Left ventricle myocardium inferior (tissue), 1 donor: ENCODE measurements at places on chromosomes 7 and 10. TPM values are rescaled to one million over a fixed set of nuclear protein-coding genes. Genes with fewer than 3 reads are reported as not detected.

Gene MBL2
- not detected for total RNA-seq

Gene FAM25C
- total RNA-seq: not detected

GRCh38 chr10:1123198-1123597 is 67.0 kb downstream of the WDR37 start:
- no peak for DNase-seq
- H3K27ac ChIP-seq: no peak overlapping the region
- H3K36me3 ChIP-seq: peaks cover 92% of the 10 kb centered on the region

- no peaks in the 10 kb centered on the region for H3K36me3 ChIP-seq
- peaks cover 24% of the 10 kb centered on the region for H3K4me1 ChIP-seq
- H3K27ac ChIP-seq: peak overlapping the region; percentile 8
- H3K4me3 ChIP-seq: no peak overlapping the region
- no peak for DNase-seq
These were observed 19.2 kb upstream of the MET start for GRCh38 chr7:116652793-116653192.

DNA sequence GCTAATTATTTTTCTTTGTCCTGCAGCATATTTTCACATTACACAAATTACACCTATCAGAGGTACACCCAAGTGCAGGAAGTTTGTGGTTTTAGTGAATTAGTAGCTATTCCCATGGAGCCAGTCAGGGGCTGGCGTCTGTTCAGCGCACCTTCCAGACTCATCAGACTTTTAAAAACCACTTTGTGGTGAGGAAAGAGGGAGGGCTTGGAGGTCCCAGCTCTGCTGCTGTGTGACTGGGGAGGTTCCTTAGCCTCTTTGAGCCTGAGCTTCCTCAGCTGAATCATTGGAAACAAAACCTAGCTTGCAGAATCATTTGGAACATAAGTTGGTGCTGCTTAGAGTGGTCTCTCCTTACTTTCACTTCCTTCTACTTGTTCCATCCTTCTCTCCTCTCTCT is 175.4 kb downstream of the SORCS3 start:
- no peak for DNase-seq
- no peaks in the 10 kb centered on the region for H3K36me3 ChIP-seq
- H3K4me1 ChIP-seq: no peaks in the 10 kb centered on the region
- H3K4me3 ChIP-seq: no peak overlapping the region
- H3K27me3 ChIP-seq: no peaks in the 10 kb centered on the region

Gene NRAP
- total RNA-seq: 1,025 TPM

GRCh38 chr10:59387951-59388670 is 25.8 kb upstream of the FAM13C start:
- peaks cover 10% of the 10 kb centered on the region for H3K4me1 ChIP-seq
- DNase-seq: no peak
- H3K4me3 ChIP-seq: no peak overlapping the region
- H3K27ac ChIP-seq: peak overlapping the region; percentile 50
- H3K27me3 ChIP-seq: no peaks in the 10 kb centered on the region

DNA sequence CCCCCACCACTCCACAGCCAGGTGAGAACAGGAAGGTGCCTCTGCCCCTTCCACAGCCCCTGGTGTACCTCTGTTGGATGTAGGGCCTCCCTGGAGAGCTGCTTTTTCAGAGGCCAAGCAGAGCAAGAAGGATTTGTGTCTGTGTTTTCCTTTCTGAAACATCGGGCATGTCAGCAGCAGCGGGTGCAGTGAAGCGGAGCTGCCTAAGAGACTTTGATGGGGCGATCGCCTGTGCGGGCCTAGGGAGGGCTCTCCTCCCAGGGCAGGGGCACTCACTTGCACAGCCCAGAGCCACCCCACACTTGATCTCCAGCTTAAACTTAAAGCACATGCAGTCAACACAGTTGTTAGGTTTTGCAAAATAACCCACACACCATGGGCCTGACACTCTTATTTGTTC is 324.7 kb downstream of the ACTR3B start:
- no peak overlapping the region for H3K27ac ChIP-seq
- no peaks in the 10 kb centered on the region for H3K4me1 ChIP-seq
- peaks cover 10% of the 10 kb centered on the region for H3K27me3 ChIP-seq
- DNase-seq: no peak

DNA sequence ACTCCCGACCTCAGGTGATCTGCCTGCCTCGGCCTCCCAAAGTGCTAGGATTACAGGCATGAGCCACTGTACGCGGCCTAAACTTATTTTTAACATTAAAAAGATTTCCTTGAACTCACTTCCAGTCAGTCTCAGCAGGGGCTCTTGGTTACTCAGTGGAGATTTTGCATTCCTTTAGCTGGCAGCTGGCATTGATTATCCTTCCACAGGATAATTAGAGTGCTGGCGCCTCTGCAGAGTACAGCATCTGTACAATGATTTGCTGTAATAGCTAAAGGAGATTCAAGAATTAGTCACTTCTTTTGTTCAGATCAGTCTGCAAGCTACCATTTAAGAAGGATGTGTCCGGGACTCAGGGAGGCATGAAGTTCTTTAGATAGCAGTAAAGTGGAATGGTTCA is 125.0 kb upstream of the NPY start:
- no peak overlapping the region for H3K27ac ChIP-seq
- no peaks in the 10 kb centered on the region for H3K4me1 ChIP-seq
- no peak overlapping the region for H3K4me3 ChIP-seq
- no peak for DNase-seq
- peaks cover 7% of the 10 kb centered on the region for H3K27me3 ChIP-seq

DNA sequence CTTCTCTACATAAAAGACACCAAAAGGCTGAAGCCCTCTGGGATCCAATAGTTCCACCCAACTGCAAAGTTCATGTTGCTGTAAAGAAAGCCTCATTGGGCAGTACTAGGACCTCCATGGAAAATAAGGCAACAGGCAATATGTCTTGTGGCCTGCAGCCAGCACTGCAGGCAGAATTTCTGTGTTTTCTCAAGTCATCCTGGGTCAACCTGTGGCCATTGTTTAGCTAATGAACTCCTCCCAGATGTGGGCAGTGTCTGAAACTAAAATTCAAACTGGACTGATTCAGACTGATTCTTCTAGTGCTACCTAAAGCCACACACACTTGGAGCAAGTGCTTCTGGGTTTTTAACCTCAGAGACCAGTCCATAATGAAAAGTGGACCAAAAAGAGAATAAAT is 141.5 kb downstream of the PPP1R17 start:
- no peak overlapping the region for H3K4me3 ChIP-seq
- no peaks in the 10 kb centered on the region for H3K27me3 ChIP-seq
- no peak for DNase-seq
- no peak overlapping the region for H3K27ac ChIP-seq
- peaks cover 16% of the 10 kb centered on the region for H3K4me1 ChIP-seq

DNA sequence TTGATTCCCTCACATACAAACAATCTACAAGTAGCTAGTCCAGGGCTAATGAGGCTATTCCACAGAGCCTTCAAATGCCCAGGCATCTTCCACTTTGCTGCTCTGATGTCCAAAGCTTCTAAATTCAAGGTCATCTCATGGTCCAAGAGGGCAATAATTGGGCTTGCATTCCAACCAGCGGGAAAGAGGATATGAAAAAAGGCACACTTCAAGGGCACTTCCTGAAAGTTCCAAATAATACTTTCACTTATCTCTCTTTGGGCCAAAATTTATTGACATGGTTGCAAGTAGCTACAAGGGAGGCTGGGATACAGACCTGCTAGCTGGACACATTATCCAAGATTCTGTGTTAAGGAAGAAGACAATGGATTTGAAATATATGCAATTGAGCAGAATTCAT is 25.2 kb upstream of the APBB1IP start:
- peaks cover 9% of the 10 kb centered on the region for H3K27me3 ChIP-seq
- DNase-seq: no peak
- no peaks in the 10 kb centered on the region for H3K4me1 ChIP-seq
- H3K27ac ChIP-seq: no peak overlapping the region

GRCh38 chr10:69579464-69580060 is 6.3 kb upstream of the NEUROG3 start:
- no peak for DNase-seq
- no peaks in the 10 kb centered on the region for H3K36me3 ChIP-seq
- H3K4me3 ChIP-seq: no peak overlapping the region
- H3K27ac ChIP-seq: no peak overlapping the region
- H3K27me3 ChIP-seq: peaks cover 79% of the 10 kb centered on the region

DNA sequence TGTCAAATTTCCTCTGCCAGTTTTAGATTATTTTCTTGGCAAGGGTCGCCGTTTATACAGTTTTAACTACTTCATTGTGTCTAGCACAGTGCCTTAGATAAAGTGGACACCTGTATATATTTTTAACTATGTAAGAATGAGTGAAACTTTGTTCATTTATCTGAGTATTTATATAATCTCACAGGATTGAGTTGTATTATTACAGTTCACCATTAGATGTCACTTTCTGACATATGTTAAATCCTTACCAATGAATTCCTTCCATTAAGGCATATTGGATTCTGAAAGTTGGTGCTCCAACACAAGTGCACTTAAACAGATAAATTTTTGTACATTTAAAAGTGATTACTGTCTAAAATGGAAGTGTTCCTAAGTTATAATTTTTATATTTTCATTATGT is 43.0 kb downstream of the ZMYND11 start:
- H3K36me3 ChIP-seq: peaks cover 22% of the 10 kb centered on the region
- peaks cover 21% of the 10 kb centered on the region for H3K4me1 ChIP-seq
- no peak overlapping the region for H3K4me3 ChIP-seq
- no peak for DNase-seq
- H3K27me3 ChIP-seq: no peaks in the 10 kb centered on the region

Gene SFRP4
- total RNA-seq: 2.1 TPM

DNA sequence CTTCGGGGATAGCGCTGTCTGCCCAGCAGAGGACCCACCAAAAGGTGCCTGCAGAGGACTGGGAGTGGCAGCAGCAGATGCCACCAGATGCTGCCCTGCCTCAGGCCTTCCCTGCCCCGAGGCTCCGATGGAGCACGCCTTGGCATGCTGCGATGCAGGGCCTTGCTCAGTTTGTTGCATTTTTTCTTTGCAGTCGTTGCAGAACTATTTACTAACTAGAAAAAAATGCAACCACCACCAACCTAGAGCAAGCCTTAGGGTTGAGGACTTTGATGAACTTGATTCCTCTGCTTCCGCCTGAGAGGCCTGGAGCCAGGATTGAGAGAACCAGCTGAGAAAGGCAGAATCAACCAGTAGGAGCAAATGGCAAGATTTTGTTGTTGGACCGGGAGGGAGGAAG is 585.6 kb upstream of the MKI67 start:
- no peak for DNase-seq
- H3K27ac ChIP-seq: no peak overlapping the region
- H3K4me1 ChIP-seq: no peaks in the 10 kb centered on the region

Gene ARHGEF5
- total RNA-seq: 0.80 TPM
